ENCODE measurements at places on chromosomes 4 and X.

DNA sequence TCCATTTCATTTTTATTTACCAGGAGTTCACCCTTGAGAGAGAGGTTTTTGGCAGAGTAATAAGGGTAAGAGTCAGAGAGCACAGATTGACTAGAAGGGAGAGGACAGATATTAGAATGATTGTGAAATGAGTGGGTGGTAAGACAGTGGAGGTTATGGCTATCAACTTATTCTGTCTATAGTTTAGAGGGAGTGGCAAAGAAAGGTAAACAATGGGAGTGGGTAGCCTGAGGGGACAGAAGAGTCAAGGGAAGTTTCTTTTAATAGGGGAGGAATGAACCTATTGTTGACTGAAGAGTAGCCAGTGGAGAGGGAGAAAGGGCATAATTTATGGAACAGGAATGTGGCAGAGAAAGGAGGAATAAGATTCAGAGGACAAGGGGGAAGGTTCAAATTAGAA lies 186.5 kb upstream of the NRK start:
- no peak for DNase-seq

DNA sequence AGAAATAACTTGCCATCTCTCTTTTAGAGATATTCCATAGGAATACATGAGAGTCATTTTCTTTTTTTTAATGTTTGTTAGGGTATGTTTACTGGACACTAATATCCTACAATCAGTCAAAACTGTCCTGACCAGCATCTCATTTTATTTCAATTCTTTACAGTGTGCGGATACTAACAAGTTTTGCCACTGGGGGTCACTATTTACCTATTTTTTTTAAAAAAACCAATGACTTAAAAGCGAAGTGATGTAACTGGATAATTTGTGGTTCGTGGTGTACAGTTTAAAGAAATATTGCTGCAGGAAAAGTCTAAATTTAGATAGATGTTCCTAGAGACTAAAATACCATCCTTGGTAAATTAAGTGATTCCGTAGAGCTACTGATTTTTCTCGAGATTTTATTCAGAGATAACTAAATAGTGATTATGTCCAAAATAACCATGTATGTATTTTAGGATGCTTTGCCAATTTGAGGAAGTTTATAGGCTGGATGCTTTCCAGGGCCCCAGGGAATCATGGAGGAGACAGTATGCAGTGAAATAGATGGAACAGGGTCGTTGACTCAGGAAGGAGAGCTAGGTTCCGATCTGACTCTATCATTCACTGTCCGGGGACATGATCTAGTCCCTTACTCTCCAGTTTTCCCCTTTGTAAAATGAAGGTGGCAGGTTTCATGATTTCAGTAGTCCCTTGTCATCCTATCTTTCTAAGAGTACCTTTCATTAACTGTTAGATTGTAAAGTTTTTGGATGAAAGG lies 34.0 kb upstream of the GNPDA2 start:
- DNase-seq = peak; percentile 9

GRCh38 chr4:87066403-87067123 lies 131.8 kb downstream of the AFF1 start:
- DNase-seq = no peak

- no peak for DNase-seq
These were observed 14.3 kb upstream of the TSPAN5 start for GRCh38 chr4:98672583-98673287.

DNA sequence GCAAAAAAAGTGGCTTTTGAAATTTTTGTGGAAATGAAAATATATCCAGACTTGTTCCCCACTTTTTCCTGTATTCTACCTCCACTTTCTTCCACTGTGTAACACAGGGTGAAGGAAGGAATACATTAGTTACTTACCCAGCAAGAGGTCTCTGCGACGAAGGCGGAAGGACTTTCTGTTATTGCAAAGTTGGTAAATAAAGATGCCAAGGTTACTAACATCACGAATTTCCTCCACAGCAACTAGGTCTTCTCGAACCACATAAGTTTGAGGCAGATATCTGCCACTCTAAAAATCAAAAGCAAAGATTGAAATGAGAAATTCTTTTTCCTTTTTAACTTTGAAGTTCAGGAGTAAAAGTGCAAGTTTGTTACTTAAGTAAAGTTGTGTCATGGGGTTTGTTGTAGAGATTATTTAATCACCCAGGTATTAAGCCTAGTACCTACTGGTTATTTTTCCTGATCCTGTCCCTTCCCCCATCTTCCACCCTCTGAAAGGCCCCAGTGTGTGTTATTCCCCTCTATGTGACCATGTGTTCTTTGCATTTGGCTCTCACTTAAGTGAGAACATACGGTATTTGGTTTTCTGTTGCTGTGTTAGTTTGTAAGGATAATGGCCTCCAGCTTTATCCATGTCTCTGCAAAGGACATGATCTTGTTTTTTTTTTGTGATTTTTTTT lies 5.8 kb downstream of the ITM2A start:
- no peak for DNase-seq

DNA sequence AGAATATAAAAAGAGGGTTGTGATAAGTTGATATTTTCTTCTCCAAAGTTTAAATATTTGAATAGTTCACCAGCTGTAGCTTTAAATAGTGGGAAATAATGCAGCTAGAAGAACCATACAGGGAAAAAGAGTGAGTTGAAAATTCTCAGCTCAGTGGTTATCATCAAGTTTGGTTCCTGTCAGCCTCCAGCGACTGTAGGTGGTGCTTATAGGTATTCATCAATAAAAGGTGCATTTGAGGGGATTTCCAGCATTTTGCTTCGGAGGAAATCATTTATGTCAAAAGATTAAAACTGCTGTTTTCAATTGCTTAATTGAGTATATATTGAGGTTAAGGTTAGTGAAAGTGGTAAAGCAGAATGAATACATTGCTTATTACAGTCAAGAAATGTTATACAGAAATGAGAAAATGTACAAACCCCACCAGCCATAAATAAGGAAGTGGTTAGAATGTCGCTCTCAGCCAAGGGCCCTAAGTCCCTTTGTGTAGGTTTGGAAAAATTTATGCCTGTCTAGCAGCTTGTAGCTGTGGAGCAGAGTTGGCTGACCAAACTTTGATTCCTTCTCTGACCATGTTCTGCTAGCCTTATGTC lies 532.9 kb upstream of the FTHL17 start:
- DNase-seq = no peak

DNA sequence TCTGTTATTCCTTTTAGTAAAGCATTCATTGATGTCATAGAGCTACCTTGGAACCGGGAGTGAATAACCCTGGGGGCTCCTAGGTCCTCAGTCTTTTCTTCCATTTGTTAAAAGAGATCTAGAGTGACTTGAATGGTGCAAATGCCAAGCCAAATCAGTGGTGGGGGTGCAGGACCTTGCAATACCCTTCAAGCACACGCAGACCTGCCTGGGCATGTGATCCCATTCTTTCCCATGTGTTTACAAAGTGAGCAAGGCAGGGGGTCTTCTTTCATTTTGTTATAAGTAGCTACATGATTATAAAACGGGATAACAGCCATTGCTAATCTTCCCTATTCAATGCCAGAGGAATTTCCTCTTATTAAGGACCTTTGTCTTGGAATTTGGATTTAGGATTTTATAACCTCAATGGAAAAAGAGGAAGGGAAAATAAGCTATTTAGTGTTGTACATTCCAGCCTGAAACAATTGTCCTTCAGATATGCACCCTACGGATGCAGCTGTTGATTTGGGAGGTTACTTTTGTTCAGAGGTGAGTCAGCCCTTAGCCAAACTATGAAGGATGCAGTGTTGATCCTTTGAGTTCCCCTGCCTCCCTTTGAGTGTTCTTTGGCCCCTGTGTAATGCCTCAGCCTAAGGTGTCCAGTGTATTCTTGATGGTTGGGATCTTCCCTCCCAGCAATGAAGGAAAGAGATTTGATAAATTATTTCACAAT lies 623.8 kb upstream of the HTR2C start:
- no peak for DNase-seq

DNA sequence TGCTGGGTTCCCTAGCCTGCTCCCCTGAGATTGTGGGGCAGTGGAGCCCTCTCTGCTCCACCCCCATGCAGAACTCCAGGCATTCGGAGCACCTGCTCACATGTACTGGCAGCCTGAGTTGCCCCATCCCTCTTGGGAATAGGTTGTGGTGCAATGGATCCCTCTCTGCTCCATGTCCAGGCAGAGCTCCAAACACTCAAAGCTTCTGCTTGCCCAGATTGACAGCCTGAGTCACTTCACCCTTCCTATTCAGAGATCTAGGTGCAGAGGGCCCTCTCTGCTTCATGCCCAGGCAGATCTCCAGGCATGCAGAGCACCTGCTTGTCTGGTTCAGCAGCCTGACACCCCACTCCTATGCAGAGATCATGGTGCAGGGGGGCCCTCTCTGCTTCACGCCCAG lies 18.6 kb upstream of the TEX13B start:
- no peak for DNase-seq

GRCh38 chrX:107206697-107207065 lies 270 bp downstream of the DNAAF6 start:
- no peak for DNase-seq

GRCh38 chr4:76090241-76090691 lies 15.8 kb downstream of the ART3 start:
- DNase-seq = no peak

GRCh38 chr4:168071304-168071703 lies 21.0 kb upstream of the ANXA10 start:
- DNase-seq = no peak

- no peak for DNase-seq
These were observed 63.3 kb upstream of the TRPC3 start for GRCh38 chr4:122015203-122015602.

DNA sequence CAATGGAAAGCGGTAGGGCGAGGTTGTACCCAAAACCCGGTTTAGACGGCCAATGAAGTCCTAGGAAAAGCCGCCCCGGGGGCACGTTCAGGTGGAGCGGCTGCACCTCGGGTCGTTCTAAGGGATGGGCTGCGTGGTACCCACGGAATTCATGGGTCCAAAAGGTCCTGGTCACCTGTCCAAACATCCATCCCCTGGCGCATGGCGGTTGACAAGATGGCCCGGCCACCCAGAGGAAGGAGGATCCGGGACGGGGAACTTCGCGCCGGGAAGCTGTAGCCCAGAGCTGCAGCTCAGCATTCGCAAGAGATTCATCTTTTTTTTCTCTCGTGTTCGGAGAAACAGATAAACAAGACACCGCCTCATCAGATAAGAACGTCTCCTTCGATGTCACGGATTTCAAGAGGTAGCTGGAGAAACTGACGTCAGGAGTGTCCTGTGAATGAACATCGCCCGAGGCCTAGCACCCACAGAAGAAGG lies 10.9 kb downstream of the PITX2 start:
- DNase-seq = no peak

- no peak for DNase-seq
These were observed 75.2 kb downstream of the INTS12 start for GRCh38 chr4:105633241-105633640.

DNA sequence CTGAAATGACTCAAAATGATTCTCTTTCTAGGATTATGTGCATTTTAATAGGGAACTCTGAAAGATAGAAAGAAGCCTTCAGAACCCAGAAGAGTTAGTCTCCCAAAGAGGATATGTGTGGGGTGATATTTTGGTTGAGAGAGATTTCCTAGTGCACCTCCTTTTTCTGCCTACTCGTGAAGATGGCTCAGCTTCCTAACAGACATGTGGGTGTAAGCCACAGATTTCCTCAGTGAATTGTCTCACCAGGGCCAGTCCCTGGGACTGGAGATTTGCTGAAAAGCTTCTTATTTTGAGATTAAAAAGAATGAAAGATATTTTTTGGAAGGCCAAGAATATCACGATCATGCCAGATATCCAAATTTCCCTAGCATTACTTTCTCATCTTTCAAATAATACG lies 42.8 kb downstream of the MAGEB17 start:
- no peak for DNase-seq

- DNase-seq = no peak
These were observed 111.8 kb upstream of the STIM2 start for GRCh38 chr4:26748811-26749210.

DNA sequence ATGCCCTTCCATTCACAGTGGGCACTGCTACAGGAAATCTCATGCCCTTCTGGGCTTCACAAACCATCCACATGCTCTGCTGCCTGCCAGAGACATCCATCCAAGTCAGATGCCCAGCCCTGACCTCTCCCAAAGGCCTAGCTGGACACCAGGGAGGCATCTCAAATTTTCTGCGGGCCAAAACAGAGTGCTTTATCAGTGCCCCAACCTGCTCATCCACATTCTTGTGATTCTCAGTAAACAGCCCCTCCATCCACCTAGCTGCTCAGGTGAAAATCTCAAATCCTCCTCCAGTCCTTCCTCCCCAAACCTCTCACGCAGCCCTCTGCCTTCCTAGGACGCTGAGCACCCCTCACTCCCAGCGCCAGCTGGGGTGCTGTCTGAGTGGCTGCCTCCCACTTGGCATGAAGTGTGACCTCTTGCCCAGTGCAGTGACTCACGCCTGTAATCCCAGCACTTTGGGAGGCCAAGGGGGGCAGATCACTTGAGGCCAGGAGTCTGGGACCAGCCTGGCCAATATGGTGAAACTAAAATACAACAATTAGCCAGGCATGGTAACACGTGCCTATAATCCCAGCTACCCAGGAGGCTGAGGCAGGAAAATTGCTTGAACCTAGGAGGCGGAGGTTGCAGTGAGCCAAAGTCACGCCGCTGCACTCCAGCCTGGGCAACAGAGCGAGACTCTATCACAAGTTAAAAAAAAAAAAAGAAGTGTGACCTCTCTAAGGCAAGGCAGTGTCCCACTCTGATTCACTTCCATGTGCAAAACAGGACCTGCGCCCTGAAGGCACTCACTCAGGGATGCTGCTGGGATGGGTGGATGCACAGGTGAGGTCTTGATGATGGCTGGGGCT lies 1.7 kb upstream of the AFAP1 start:
- no peak for DNase-seq

DNA sequence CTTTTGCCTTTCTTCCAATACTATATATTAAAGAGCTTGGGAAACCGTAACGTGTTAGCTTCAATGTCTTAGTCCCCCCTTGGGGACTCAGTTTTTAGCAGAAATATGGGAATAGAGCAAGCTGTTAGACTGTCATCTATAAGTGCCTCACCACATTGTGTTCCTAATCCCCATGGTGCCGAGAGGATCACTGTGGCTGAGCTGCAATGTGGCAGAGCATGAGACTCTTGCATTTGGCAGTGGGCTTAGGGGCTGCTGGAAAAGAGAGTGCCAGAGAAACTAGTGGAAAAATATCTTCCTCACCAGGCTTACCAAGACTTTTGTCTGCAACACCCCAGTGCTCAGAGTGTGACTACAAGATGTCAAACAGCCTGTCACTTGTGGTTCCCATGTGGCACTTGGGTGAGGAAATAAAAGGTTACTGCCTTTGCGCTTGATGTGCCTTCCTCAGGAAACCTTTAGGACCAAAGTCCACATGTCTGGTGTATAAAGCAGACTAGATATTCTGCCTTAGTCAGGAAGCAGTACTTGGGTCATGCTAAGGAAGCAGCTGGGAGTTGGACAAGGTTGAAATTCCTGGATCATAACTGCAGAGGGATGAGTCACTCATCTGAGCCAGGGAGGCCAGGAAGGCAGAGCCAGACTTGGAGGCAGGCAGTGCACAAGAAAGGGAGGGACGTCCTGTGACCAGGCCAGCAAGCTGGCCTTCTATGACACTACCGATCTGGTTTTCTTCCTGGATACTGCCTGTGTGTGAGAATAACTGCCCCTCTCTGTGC lies 9.7 kb upstream of the MAGEA4 start:
- DNase-seq = peak; percentile 66

GRCh38 chr4:185552254-185552653 lies 16.9 kb upstream of the PDLIM3 start:
- DNase-seq = no peak

- DNase-seq = no peak
These were observed 27.3 kb downstream of the CT45A1 start for GRCh38 chrX:135740681-135741149.
